ENCODE measurements at places on chromosomes 3 and 15.

GRCh38 chr3:15523660-15524417, 2.3 kb upstream of the COLQ start:
- DNase-seq, result no peak

GRCh38 chr3:108062051-108062450, 28.8 kb downstream of the CD47 start:
- DNase-seq, result no peak

DNA sequence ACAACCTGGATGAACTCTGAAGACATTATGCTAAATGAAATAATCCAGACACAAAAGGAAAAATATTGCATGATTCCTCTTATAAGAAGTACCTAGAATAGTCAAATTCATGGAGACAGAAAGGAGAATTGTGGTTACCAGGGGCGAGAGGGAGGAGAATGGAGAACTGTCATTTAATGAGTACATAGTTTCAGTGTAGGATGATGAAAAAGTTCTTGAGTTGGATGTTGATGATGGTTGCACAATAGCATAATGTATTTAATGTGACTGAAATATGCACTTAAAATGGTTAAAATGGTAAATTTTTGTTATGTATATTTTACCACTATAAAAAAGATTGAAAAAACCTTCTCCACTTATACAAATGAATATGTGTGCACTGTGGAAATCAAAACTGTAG, 469.6 kb downstream of the MAGI1 start:
- DNase-seq, result no peak

DNA sequence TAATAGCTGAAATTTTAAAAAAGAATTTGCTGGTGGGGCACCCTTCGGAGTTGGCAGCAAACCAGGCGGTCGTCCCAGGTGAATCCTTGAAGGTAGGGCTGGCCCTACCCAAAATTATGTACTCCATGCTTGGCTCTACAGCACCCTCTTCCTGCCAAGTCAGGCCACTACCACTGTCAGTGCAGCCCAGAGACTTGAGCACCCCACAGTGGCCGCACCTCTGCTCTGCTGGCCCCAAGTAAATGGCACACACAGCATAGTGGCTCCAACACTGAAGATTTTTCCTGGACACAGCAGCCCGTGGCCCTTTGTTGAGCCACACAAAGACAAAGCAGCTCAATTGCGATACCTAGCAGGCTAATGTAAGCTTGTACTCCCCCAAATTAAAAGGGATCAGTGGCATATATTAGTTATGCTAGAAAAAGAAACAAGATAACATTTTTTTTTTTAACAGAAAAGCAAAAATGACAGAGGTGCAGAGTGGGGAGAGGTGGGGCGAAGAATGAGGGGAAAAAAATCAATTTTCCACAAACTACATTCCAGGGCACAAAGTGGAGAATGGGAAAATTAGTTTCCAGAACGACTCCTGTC, 250.5 kb downstream of the UACA start:
- DNase-seq, result no peak

DNA sequence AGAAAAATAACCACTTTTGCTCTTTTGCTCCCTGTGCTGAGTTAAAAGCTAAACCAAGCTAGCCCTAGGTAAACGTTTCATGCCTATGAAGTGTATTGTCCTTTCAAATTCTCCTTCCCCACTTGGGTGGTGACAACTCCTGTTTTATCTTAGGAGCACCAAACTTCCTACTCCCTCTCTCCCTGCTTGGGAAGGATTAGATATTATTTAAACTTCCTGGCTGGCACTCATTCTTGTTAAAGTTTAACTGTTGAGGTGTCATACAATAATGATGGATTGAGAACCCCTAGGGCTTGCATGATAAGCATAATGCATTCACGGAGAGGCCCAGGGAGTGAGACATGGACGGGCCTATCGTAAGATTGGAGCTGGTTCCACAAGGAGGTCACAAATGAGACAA, 29.5 kb downstream of the B4GALT4 start:
- DNase-seq, result no peak

GRCh38 chr3:29212789-29213433, 68.0 kb upstream of the RBMS3 start:
- DNase-seq, result no peak

DNA sequence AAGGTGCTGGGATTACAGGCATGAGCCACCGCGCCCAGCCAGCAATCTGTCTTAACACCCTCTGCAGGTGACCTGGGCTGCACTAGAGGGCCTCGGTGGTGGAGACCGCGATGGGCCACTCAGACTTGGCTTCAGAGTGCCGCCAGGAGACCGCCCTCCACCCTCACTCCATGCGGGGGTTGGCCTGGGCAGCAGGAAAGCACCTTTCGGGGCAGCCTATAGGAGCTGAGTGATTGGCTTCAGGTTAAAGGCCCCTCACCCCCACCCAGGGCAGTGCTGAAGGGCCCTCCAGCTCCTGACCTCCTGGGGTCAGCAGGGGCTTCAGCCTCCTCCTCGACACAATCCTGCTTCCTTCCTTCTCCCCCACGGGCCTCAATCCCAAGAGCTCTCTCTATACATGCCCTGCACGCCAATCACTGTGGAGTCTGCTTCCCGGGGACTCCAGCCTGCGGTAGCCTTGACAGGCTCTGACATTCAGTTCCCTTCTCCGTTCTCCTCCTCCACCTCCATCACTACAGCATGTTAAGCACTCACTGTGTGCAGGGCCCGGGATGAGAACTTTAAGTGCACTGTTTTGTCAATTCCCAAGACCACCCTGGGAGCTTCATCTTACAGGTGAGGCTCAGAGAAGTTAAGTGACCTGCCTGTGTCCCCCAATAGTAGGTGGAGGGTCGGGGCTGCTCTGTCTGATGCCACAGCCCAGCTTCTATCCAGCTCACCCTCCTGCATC, 225.3 kb downstream of the XXYLT1 start:
- DNase-seq, result no peak

DNA sequence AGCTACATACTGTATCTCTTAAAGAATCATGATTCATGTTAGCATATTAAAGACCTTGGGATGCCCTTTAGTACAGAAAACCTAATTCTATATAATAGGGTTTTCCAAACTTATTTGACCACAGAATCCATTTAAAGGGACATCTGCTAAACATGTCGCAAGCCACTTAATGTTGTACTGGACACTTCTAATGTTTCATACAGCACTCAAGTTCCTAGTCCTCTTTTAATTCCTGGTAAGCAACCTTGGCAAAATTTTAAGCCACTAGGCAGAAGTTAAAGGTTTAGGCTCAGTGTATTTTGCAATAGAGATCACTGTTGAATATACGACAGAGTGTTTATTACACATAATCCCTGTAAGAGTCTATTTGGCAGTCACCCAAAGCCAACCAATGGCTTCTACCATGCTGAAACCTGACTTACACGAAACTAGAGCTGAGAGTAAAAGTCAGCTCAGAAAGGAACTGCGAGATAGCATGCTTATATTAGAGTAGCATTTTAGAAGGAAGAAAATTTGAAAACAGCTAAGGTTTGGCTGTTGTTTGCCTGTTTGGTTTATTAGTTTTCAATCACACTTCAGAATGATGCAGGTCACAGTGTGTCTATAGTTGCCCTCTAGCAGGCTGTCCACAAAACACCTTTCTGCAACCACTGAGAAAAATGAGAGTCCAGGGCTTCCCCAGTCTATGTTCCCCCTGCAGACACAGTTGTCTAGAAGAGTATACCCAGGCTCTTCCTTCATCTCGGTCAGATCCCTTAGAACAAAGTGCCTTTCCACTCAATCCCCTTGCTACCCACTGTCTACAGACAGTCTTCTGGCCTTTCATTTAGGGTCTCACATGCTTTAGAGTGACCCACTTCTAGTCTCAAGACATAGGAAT, 104.4 kb downstream of the FMN1 start:
- no peak for DNase-seq

DNA sequence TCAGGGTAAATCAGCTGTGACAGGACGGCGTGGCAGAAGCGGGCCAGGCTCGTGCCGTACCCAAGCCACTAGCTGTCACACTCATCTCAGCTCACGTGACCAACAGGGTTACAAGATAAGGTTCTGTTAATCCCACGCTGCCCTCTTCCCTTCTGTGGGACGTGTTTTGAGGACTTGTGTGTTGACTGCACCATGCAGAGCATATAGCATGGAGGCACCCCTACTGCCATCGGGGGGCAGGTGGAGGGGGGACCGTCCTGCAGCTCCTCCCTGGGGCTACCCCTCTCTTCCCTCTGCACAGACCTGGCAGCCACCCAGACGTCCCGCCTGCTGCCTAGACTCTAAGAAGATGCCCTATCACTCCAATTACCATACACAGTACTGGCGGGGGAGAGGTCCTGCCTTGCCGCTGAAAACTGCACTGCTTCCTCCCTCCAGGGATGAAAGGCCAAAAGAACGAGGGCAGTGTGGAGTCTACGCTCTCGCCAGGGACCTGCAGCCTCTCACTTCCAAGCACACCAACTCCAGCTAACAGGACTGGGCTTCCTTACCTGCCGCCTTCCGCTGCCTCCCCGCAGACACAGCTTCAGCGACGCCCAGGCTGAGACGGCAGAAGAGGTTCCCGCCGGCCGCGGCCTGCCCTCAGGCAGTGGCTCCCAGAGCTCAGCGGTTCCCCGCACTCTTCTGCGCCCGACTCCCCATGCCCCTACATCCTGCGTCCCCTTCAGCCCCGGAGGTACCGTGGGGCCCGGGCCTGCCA, at the start of gene TNK2:
TSS of gene TNK2 (minus strand) at position 618 of the 760 bp plus-strand sequence. CDS start 19,963 bp downstream, outside the sequence.
- DNase-seq, result no peak

GRCh38 chr15:35055416-35056105, 29.5 kb downstream of the NANOGP8 start:
- no peak for DNase-seq

Measured in cortex of kidney (tissue), 1 donor.